Body of pancreas (tissue), 4 donors: ENCODE measurements at places on chromosomes 5 and 9.

DNA sequence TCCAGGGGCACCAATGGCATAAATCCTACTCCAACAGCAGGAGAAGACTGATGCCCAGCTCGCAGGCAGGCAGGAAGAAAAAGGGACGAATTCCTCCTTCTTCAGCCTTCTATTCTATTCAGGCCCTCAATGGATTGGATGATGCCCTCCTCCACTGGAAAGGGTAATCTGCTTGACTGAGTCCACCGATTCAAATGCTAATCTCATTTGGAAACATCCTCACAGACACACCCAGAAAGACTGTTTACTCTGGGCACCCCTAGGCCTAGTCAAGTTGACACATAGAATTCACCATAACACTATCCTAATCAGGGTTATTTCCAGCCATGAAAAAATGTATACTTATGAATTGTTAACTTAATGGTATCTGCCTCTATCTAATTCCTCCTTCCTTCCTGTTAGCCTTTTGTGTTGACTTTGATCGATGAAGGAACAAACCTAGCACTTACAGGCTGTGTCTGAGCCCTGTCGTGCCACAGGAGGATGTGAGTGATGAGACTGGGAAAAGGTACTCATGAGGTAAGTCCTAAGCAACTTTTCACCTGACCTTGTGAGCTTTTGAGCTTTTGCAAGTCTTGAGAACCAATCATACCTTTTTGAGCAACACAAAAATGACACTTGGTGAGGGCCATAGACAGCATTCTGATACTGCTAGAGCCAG lies 36.5 kb downstream of the FOXD1 start:
- DNase-seq, result no peak

GRCh38 chr5:76404223-76405211 lies 1.4 kb downstream of the IQGAP2 start:
- DNase-seq, result peak; percentile 96

GRCh38 chr5:140311011-140311467 lies 8.1 kb upstream of the PFDN1 start:
- DNase-seq, result no peak

- no peak for DNase-seq
These were observed 27.1 kb upstream of the F2R start for GRCh38 chr5:76688836-76689235.

GRCh38 chr5:122749886-122750285 lies 25.0 kb upstream of the SNX2 start:
- DNase-seq, result no peak

- DNase-seq, result no peak
These were observed 57.9 kb upstream of the RICTOR start for GRCh38 chr5:39132128-39132447.

- peak; percentile 37 for DNase-seq
These were observed 57.6 kb downstream of the ANKRD55 start for GRCh38 chr5:56175488-56175887.

GRCh38 chr5:154230526-154230925 lies 40.0 kb downstream of the GALNT10 start:
- DNase-seq, result no peak

GRCh38 chr9:101650142-101650541 lies 55.4 kb upstream of the PPP3R2 start:
- DNase-seq, result no peak

DNA sequence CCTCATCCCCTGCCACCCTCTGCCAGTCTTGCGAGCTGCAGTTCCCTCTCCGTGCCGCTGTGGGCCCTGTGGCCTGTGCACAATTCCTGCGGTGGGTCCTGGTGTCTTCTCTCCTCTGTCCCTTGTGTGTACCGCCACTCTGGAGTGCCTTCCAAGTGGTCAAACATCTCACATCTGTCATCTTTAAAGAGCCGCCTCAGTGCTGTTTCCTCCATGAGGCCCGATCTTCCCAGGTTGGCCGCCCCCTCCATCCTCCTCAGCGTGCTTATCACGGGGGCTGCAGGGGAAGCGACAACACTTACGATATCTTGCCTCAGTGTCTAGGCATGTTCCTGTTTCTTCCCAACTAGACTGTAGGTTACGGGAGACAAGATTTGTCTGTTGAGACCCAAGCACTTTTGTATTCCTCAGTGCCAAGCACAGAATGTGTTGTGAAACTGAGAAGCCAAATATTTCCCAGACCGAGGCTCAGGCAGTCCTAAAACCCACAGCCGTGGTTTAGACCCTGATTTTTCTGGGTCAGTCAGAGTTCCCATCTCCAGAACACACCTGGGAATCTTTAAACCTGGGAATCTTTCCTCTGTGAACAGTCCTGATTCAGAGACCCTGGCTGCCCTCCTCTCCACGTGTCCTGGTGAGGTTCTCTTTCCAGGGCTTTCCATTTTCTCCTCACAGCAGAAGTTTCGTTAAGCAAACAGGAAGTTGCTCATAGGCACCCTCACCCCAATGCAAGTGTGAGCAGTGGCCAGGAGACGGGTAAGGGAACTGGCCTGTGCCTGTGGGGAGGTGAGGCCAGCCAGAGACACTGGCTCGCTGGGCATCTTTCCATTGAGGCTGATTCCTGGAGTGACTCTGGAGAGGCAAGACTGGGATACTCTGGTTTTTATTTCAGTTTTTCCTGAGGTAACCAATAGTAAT lies 28.8 kb downstream of the SLC46A2 start:
- no peak for DNase-seq

- no peak for DNase-seq
These were observed 5.5 kb upstream of the CARD9 start for GRCh38 chr9:136379003-136379287.

GRCh38 chr5:38598994-38599617 lies 42.7 kb upstream of the LIFR start:
- no peak for DNase-seq

DNA sequence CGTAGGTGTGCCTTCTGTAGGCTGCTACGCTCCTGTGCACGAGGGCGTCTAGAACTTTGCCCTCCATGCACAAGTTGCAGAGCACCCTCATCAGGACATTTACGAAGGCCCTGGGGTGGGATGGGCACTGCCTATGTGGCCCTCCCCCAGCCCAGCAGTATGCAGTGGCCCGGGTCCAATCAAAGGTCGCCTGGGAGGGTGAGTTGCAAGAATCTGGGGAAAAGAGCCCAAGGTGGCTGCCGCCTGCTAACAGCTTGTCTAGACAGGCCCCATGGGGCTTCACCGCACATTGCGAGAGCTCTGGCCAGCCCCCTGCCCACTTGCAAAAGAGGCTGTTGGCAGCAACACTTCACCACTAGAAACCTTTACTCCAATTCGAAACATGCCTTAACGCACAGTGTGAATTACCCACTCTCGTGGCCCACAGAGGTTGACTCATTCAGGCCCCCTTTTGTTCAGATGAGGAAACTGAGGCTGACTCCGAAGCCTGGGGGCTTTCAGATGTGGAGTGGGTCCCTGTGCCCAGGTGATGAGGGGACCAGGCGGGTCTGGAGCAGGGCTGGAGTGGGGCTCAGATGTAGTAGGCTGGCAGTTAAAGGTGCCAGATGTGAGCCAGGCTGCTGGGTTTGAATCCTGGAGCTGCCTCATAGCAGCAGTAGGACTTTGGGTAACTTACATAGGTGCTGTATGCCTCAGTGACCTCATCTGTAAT lies 31.8 kb upstream of the IL17B start:
- DNase-seq, result no peak

GRCh38 chr5:67437905-67438845 lies 241.6 kb upstream of the CD180 start:
- no peak for DNase-seq

GRCh38 chr9:35738924-35739323 lies 6.5 kb downstream of the CREB3 start:
- DNase-seq, result no peak

- no peak for DNase-seq
These were observed 46.3 kb downstream of the FSTL4 start for GRCh38 chr5:133565993-133566392.

DNA sequence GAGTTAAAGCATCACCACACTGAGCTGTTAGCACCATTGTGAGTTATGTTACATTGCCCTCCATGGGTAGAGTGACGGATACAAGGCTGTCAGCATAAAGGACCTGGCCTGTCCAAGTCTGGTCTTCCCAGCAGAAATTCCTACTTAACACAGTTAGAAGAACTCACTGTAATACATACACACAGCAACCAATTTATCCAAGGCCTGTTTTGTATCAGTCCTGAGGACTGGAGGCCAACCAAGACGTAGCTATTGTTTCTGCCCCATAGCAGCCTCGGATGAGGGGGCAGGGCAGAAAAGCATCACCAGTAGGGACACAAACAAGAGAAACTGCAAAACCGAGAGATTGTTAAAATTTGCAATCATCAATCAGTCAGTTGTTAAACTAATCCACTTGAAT lies 66.0 kb upstream of the CKMT2 start:
- no peak for DNase-seq

- no peak for DNase-seq
These were observed 98.8 kb upstream of the NFIL3 start for GRCh38 chr9:91522481-91522880.

GRCh38 chr9:134375011-134375390 lies 48.7 kb downstream of the RXRA start:
- DNase-seq, result peak; percentile 88

- no peak for DNase-seq
These were observed 154.2 kb upstream of the ZNF366 start for GRCh38 chr5:72661405-72661804.

- no peak for DNase-seq
These were observed 13.9 kb downstream of the ZCCHC9 start for GRCh38 chr5:81315336-81315735.

GRCh38 chr9:107635803-107636174 lies 146.2 kb upstream of the KLF4 start:
- DNase-seq, result no peak

DNA sequence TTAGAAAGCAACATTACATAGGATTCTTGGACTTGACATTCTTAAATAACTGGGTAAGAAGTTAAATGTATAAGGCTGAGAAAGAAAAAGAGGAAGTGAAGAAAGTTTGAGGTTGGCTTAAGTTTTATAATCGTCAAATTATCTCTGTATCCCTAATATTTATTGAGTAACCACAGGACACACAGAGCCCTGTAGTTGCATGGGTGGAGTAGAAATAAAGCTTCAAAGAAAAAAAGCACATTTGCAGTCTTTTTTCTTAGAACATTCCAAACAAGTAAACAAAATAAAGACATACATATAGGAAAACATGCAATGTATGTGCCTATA lies 137.0 kb downstream of the CCDC192 start:
- no peak for DNase-seq

DNA sequence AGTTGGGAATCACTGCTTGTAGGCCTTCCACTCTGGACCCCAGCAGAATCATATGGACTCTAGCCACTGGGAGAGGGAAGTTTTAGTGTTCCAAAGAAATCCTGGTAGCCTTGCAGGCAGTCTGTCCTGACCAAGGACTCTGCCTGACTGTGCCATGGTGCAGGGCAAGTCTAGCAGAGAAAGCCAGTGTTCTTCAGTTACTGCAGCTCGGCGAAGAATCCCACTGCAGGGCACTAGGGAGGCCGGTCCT lies 20.3 kb upstream of the MATR3 start:
- no peak for DNase-seq

DNA sequence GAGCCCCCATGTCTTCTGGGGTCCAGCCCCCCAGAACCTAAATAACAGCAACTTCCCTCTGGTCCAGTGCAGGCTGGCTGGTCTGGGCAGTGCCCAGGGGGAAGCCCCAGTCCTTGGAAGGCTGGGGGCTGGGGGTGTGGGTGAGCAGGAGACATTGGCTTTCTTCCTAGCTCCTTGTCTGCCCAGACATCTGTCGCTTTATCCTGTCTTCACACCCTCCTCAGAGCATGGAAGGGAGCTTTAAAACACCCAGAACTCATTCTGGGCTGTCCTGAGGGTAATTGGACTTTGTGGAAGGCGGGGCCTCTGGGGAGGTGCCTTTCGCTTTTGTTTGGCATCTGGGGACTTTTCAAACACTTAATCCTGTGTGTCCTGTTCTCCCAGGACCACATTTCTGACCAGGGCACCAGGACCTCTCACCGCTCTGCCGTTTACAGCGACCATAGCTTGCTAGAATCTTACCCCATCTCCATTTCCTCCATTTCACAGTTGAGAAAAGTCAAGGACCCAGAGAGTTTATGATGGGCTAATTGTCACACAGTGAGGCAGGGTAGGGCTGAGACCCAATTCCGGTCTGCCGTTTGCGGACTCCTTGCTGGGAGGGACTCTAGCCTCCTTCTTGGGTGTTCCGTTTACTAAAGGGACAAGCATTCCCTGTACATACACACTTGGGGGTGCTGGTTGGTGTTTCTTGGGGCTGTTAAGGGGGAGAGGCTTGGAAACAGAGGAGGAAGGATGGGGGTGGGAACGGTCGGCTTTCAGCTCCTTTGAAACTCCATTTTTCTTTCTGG lies 1.1 kb downstream of the GSN start:
- DNase-seq, result no peak

GRCh38 chr9:129336601-129337331 lies 158.7 kb upstream of the IER5L start:
- peak; percentile 53 for DNase-seq
